Hepatocyte (in vitro differentiated cells): ENCODE measurements at places on chromosomes 5 and 9. TPM values are rescaled to one million over a fixed set of nuclear protein-coding genes. Genes with fewer than 3 reads are reported as not detected.

RGS7BP gene
- 0.75 TPM in 1 of 2 replicates, not detected in the other for polyA plus RNA-seq

STK32A gene
- 1.1 and 2.6 TPM in 2 replicates for polyA plus RNA-seq

TAF11L10 gene
- polyA plus RNA-seq: not detected in 2 replicates

TNC gene
- 12.7 and 24.6 TPM in 2 replicates for polyA plus RNA-seq

ERAP2 gene
- 1.5 and 2.0 TPM in 2 replicates for polyA plus RNA-seq

DNA sequence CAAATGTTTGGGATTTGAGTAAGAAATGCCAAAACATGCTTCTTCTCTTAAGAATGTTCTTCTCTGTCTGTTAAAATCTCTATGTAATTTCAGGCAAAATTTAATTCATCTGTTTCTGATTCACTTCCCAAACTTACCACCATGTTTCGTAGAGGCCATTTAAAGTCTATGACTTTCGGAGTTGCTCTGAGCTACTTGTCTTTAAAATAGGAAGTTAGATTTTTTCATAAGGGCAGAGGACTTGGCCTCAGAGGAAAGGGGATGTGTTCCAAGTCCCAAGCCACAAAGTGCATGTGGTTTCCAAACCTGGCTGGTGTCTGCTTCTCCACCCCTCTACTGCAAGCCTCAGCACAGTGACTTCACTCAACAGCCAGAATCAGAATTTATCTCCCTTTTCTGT is 111.3 kb upstream of the ADRA1B start:
- no peak for DNase-seq

- no peak for DNase-seq
Observed at GRCh38 chr5:181088289-181088688, 42.7 kb downstream of the OR2V1 start.

DNA sequence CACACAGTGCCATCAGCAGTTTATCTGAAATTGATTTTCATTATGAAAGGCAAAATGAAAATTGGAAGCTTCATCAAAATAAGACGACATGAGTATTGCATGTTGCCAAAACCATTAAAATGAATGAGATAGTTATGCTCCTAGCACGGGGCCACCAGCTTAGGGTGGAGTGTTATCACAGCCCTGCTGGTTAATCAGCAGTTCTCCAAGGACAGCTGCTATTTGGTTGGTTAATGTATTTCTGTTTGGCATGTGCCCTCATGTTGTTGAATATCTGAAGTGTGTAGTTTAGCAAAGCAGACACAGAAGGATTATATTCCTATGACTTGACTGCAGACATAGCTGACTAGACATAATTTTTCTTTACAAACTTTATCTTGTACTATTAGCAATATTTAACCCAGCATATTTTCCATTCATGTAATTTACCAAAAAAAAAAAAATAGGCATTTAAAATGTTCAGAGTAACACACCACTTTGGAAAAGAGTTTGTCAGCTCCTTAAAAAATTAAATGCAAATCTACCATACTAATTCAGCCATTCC is 98.6 kb upstream of the PIK3R1 start:
- no peak for DNase-seq

DNA sequence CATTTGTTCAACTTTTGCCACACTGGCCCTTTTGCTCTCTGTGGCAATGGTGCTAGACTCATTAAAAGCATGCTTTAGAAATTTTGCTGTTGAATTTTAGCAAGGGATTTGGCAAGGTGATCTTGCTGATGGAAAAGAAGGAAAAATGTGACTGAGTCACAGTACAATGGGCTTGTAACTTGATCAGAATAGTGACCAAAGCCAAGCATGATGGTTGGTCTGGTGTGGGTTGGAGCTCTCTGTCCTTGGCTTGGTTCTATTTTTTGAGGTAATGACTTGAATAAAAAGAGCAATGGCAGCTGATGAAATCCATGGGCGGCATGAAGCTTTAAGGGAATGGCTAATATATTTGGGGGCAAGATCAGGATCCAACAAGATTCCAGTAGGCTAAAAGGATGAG is 114.4 kb upstream of the ZNF366 start:
- no peak for DNase-seq

DNA sequence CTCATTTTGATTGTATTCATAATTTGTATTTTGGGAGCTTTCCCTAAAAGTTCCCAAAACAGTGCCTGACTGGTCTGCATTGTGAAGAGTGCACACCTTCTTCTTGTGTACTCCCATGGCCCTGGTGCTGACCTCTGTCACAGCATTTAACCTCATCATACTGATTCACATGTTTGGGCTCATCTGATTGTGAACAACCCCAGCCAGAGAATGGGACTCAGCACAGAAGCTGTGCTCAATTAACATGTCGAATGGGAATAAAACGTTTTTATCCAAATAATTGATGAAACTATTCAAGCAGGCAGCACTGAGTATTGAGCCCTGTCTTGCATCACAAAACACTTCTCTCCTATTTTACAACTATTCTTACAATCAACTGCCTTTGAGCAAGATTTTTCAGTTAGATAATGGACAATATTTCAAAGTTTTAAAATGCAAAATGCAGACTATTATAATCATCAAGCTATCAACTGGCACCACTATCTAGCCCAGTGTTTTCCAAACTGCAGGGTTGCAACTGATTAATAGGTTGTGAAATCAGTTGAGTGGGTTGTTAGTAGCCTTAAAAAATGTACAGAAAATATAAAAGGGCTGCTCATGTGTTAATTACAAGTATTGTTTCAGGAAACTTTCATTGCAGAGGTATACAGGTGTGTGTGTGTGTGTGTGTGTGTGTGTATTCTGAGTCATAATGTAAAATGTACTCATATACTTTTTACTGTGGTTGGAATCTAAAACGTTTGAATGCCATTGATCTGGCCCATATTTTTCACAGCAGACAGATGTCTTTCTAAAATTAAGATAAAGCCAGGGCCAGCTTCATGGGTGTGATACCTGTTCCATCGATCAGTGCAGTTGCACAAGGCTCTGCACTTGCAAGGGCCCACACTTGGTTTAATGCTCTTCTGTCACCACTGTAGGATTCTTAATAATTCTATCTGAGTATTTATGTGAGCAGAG is 190.5 kb downstream of the PIK3R1 start:
- DNase-seq: no peak

DNA sequence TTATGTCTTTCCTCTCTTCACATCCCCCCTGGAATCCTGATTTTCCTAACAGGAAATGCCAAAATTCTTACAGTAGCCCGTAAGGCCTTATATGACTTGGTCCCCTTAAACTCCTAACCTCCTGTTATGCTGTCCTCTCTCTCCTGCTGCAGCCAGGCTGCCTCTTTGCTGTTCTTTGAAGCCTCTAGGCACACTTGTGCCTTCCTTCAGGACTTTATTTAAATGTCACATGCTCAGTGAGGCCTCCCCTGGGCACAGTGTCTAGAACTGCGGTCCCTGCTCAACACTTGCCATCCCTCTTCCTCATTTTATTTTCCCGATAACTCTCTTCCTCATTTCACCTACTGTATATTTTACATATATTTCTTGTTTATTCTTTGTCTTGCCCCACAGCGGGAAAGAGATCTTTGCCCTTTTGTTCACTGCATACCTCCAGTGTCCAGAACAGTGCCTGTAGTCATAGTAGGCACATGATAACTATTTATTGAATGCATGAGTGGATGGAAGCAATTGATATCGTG is 5.5 kb upstream of the SHB start:
- DNase-seq: no peak

DNA sequence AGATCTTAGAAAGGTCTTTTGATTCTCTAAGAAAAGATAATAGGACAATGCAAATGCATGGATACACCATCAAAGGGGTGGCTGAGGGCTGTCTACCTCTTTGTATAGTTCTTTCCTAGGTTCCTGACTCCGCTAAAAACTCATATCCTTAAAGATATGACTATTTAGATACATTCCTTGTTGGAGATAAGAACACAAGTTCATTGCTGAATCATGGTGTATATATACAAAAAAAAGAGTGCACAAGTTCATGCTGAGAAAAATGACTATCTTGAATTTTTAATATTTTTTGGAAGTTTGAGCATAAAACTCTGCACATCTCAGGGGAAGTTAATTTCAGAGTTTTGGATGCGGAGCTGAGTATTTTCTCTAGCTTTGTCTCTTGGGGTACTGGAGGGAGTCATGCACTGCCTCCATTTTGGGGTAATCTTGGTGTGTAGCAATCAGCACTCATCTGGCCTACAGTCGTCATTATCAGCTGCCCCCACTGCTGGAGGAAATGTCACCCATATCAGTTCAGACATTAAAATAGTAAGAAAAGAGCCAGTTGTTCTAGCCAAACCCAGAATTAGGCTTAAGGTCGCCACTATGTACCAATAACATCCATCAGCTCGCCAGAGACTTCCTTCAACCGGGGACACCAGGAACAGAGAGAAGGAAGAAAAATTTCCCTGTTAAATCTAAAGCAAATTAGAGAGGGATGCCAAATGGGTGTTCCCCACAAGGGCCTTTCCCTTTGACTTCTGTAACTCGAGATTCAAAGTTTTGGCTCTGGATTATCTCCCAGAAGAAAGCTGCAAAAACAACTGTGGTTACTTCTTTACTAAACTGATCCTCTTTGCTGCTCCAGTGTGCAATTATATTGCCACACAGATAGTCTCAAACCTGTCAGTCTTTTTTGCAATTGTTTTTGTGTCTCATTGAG is 49.0 kb downstream of the PTTG1 start:
- DNase-seq: no peak

DNA sequence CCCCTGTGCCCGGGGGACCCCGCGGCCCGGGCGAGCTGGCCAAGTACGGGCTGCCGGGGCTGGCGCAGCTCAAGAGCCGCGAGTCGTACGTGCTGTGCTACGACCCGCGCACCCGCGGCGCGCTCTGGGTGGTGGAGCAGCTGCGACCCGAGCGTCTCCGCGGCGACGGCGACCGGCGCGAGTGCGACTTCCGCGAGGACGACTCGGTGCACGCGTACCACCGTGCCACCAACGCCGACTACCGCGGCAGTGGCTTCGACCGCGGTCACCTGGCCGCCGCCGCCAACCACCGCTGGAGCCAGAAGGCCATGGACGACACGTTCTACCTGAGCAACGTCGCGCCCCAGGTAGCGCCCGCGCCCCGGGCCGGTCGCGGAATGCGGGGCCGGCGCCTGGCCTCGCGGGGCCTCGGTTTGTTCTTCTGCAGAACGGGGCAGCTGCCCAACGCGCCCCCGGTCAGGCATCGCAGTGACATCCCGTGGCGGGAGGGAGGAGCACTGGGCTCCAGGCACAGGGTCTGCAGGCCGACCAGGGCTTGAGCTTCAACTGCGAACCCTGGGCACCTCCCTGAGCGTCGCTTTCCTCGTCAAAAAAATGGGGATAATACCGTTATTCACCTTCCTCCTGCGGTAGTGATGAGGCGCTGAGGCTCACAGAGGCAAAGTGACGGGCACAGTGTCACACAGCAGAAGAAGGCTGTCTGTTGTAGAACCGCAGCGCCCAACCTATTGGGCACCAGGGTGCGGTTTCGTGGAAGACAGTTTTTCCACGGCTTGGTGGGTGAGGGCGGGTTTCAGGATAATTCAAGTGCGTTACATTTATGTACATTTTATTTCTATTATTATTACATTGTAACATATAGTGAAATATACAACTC is 777 bp downstream of the ENDOG start:
- DNase-seq: peak; percentile 62

DNA sequence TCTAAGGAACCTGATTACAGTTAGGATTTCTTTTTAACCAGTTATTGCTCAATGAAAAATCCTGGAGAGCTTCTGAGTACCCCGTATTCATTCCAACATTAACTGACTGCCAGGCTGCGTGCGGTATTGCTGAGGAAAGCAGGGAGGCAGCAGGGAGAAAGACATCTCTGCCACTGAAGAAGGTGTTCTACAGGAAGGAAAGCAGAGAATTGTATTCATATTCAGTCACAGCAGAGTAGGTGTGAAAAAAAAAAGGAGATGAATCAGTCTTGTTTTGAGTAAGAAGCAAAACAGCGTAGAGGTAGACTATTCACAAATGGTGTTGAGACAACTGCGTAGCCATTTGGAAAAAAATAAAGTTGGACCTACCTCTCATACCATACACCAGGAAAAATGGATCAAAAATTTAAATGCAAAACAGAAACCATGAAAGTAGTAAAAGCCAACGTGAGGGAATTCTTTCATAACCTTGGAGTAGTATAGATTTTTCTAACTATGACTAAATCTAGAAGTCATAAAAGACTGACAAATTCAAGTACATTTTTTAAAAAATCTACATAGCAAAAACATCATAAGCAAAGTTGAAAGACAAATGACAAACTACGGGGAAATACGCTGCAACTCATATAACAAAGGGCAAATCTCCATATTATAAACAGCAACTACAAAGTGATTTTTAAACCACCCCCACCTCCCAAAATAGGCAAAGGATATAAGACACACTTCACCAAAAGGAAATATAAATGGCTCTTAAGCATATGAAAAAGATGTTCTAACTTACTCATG is 9.9 kb upstream of the NR4A3 start:
- DNase-seq: no peak

- DNase-seq: no peak
Observed at GRCh38 chr5:136388474-136388873, 23.1 kb upstream of the TRPC7 start.

DNA sequence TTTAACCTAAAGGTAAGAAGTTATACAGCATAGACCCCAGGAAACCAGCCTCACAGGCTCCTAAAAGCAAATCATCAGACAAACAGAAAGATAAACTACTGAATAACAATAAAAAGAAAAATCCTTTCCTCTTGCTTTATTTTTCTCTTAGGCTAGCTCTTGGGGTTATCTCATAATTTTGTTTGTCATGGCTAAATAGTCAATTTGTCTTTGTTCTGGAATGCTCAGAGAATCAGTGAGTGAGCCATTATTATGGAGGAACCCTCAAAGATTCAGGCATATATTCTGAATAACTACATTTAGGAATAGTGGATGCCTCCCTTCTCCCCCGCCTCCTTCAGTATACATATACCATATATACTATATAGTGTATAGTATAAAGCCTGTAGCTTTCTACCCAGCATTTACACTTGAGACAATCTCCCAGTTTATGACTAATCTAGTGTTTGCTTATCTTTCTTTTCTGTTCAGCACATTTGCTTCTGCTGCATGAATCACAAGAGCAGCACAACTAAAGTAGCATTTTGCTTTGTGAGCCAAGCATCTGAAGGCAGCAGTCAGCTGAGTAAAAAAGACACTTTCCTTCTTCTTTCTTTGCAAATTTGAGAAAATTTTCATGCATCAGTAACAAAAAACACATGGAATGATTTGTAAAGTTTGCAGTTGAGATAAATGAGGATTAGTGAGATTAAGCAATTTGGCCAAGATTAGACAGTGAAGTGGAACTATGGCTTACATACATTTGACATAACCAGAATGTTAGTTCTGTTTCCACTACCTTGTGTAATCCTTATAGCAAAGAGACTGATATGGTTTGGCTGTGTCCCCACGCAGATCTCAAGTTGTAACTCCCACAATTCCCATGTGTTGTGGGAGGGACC is 45.3 kb upstream of the PPP3R2 start:
- peak; percentile 19 for DNase-seq

GRCh38 chr9:2984491-2984890 is 140.6 kb upstream of the PUM3 start:
- no peak for DNase-seq

- DNase-seq: no peak
Observed at GRCh38 chr5:56831773-56832172, 16.4 kb downstream of the MAP3K1 start.

DNA sequence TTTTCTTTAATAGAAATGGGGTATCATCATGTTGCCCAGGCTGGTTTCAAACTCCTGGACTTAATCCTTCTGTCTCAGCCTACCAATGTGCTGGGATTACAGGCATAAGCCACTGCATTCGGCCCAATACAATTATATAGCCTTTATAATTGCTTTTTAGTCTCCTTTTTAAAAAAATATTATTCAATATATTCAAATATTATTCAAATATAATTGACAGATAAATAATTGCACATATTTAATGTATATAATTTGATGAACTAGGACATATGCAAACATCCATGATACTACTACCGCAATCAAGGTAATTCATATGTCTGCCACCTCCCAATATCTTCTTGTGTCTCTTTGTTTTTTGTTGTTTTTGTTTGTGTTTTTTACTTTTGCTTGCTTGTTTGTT is 894.2 kb upstream of the PTPRD start:
- DNase-seq: no peak
